Pulmonary artery endothelial cell (primary cell): ENCODE measurements at places on chromosomes 1 and 21.
A peak's percentile ranks its signal among the peaks of the same experiment; 100 is the strongest.

DNA sequence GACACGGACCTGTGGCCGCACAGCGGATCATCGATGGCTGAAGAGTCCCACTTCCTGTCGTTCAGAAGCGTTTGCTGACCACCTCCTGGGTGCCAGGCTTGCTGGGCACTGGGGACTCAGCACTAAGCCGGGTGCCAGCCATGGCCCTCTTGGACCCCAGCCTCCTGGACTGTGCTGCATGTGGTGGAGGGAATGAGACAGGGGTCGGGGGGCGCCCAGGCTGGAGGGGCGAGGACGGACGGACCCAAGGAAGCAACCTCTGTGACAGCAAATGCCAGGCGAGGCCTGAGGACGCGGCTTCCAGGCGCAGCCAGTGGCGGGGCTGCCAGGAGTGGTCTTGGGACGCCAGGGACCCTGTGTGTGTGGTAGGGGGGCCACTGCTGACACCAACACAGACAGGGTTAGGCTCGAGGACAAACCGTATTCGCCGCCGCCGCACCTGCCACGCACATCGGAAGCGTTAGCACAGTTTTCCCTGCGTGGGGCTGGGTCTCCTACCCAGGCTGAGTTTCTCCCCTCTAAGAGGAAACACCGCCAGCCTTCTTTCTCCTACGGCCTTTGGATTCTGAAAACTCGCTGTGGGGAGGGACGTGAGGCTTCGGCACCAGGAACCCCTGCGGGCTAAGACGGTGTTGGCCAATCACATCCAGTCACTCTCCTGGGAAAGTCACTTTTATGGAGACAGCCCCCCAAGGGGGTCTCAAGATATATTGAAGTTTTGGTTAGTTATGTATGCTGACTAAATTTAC is 3.1 kb upstream of the MXRA8 start:
- no peak for DNase-seq

GRCh38 chr1:208332774-208333126 is 88.6 kb upstream of the PLXNA2 start:
- no peak for DNase-seq

- peak; percentile 24 for DNase-seq
Measured at GRCh38 chr1:115807723-115808122, 33.2 kb downstream of the NHLH2 start.

DNA sequence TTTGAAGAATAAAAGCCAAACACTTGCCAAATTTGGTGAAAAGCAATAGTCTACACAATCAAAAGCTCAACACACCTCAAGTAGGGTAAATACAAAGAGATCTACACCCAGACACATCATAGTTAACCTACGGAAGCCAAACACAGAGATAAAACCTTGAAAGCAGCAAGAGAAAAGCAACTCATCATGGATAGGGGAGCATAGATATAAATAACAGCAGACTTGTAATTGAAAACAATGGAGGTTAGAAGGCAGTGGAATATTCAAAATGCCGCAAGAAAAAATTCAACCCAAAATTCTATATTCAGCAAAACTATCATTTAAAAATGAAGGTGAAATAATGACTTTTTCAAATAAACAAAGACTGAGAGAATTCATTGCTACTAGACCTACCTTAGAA is 105.1 kb downstream of the ITSN1 start:
- no peak for DNase-seq

DNA sequence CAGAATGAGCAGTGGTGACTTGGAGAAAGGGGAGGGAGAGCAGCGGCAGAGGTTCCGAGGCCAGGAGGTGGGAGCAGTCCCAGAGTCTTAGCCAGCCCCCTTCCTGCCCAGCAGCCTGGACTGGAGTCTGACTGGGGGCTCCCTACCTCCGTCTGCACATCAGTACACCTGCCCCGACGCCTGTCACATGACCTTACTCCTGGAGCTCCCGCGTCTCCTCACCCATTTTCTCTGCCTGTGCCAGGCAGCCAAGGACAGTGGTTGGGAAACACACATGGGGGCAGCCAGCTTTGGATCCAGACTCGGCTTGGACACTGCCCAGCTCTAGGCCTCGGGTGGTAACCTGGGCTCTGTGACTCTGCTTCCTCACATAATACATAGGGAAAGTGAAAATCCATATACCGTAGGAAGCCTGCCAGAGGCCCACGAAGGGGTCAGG is 16.9 kb downstream of the ACTRT2 start:
- no peak for DNase-seq

- DNase-seq: no peak
Measured at GRCh38 chr1:240189386-240189989, 97.8 kb downstream of the FMN2 start.

DNA sequence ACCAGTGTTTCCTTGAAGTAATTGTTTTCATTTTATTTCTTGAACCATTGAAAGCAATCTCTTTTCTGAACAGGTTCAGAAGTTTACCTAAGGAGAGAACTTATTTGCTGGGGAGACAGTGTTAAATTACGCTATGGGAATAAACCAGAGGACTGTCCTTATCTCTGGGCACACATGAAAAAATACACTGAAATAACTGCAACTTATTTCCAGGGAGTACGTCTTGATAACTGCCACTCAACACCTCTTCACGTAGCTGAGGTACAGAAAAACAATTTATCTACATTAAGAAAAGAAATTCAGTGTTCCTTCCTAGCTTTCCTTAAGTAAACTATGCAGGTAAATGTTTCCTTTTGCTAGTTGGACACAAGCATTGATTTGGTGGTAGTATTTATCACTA is 27.4 kb downstream of the AGL start:
- DNase-seq: no peak

DNA sequence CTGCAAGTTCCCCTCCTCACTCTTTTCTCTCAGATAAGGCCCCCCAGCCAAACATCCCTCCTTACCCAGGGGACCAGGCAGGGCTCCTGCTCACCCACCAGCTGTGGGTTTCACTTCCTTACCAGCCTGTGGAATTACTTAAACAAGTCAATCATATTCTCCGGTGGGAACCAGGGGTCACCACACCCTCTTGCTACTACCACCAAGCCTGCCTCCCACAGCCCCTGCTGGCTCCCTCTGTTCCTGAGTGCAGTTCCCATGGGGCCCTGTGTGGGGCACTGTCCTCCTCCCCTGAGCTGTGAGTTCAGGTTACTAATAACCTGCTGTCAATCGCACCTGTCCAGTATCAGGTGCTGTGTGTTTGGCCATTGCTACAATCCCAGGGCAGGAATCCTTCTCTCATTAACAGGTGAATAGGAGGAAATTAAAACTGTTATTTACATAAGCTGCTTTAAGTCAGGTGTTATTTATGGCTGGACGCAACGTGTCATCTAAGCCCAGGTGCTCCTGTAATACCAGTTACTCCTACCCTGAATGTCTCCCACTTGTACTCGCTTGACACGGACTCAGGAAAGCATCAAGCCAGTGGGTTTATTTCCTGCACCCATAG is 53.1 kb upstream of the LBR start:
- DNase-seq: no peak

- no peak for DNase-seq
Measured at GRCh38 chr1:74908797-74909196, 175.8 kb downstream of the TYW3 start.

DNA sequence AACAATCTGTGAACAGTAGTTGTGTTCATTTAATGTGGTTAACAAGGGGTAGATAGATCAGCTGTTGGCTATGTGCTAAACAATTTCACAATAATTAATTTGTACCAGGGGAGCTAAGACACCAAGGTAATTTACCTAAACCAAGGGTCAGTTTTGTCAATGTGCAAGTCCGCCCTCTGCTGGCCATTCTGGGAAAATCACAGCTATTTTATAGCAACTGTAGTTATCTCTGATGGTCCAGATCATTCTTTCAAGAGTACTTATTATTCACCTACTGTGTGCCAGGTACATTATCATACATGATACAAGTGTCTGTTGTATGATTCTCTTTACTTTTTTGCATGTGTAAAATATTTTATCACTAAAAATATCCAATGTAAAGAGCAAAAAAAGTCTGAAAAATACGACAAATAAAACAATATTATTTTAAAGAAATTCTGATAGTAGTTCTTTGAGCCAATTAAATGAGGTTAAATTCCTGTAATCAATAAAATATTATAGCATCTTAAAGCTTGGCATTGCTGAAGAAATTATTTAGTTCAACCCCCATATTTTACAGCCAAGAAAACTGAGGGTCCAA is 312.3 kb upstream of the FAM78B start:
- DNase-seq: no peak

- no peak for DNase-seq
Measured at GRCh38 chr21:32921632-32922230, 104.0 kb upstream of the OLIG2 start.

DNA sequence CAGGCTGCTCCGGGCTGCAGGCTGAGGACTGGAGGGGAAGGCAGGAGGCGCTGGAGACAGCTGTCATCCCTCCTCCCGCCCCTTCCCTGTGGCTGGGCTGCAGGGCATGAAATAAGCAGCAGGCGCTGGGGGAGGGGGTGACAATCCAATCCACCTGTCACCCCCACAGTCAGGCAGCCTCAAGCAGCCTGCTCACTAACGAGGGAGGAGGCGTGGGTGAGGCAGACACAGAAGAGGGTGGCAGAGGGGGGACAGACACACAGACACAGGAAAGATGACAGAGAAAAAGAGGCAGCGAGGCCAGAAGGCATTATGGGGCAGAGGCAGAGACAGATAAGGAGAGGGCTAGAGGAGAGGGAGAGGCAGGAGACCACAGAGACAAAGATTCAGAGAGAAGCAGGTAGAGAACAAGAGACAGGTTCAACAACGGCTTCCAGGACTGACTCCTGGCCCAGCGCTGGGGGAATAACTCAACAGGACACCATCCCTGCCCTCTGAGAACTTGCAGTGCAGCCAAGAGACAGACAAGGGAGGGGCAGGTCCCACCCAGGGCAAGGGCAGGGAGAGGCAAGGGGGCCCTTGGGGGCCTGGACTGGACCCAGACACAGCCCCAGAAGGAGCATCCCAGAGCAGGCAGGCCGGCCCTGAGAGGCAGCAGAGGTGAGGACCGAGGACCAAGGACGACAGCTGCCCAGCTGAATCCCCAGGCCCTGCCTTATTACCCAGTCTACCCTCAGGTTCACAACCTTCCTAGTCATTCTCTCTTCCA is 11.2 kb downstream of the MEF2D start:
- no peak for DNase-seq

DNA sequence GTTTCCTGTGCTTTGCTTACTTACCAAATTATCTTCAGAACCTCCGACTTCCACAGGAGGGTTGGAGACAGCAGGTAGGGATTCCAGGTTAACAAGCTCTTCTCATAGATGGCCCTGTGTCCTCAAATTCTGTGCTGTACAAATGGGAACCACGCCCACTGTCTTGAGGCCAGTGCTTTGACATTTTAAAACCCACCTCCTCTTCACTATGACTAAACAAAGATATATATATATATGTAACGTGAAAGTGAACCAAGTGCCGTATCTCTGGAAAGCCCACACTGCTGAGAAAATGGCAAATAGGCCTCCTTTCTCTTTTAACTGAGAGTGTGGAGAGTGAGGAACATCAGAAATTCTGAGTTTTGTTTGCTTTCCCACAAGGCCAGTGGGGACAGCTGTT is 99.6 kb downstream of the ZBTB18 start:
- DNase-seq: no peak

- no peak for DNase-seq
Measured at GRCh38 chr1:236492378-236492777, 31.4 kb upstream of the LGALS8 start.

GRCh38 chr1:18666317-18666920 is 35.8 kb downstream of the PAX7 start:
- no peak for DNase-seq

- no peak for DNase-seq
Measured at GRCh38 chr1:93301131-93301530, 44.6 kb upstream of the DR1 start.

DNA sequence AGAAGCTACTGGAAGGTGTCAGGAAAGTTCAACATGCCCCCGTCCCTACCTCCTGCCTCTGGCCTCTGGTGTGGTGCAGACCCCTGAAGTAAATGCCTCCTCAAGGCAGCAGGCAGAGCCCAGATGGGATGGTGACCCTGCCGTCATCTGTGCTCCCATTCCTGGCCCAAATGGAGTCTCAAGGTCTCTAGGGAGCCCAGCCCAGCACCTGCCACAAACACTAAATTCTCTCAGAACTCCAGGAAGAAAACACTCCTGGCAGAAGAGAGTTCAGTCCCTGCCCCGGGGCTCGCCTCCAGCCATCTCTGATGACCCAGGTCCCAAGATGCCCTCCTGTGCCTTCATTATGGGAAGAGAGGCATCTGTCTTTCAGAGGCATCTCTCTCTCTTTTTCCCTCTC is 261.6 kb upstream of the TMEM51 start:
- DNase-seq: no peak

GRCh38 chr1:238779716-238780115 is 606.7 kb upstream of the CHRM3 start:
- DNase-seq: no peak

- DNase-seq: no peak
Measured at GRCh38 chr1:24294716-24295371, 24.3 kb upstream of the GRHL3 start.

- no peak for DNase-seq
Measured at GRCh38 chr1:81296601-81297000, 504.1 kb upstream of the ADGRL2 start.
